ENCODE measurements at places on chromosomes 7 and 10. TPM values are rescaled to one million over a fixed set of nuclear protein-coding genes. Genes with fewer than 3 reads are reported as not detected.

Gene PAX4
- not detected for total RNA-seq

Gene FAM25C
- total RNA-seq = not detected

Gene XRCC2
- total RNA-seq = 20.6 TPM

Gene NPC1L1
- not detected for total RNA-seq

Gene PGAM1
- 582 TPM for total RNA-seq

Gene FAM237B
- total RNA-seq = not detected

Gene GIMAP8
- 9.9 TPM for total RNA-seq

Gene ELFN1
- not detected for total RNA-seq

DNA sequence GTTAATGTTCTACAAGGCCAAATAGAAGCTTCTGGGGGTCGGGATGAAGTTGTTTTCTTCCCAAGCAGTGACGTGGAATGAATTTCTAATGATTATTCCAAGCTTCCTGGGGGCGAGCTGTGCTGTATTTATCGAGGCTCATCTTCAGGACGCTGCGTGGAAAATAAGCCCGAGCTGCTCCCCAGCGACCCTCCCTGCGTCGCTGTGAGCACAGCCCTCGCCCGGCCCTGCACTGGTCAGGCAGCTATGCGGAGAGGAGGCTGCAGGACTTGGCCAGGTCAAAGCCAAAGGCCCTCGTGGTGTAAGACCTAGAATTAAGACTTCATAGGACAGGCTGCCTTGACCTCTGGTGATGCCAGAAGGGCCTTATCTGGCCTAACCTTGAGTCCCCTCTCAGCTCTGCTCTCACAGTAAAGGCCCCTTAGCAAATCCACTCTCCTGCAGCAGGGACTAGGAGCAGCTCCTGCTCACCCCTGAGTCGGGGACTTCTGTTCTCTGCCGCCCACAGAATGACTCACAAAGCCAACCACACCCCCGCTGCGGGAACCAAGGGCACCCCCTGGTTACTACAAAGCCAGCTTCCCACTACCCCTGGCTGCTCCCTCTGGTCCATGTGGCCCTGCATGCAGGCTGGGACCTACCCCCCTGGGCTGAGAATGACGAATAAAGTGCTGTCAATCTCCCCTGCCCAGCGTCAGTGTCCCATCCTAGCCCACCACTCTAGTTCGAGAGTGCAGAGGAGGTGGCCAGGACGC, 501.6 kb downstream of the TCERG1L start:
- peak; percentile 21 for DNase-seq

- no peak for DNase-seq
Measured at GRCh38 chr10:74598891-74599566, 227.4 kb upstream of the KAT6B start.

DNA sequence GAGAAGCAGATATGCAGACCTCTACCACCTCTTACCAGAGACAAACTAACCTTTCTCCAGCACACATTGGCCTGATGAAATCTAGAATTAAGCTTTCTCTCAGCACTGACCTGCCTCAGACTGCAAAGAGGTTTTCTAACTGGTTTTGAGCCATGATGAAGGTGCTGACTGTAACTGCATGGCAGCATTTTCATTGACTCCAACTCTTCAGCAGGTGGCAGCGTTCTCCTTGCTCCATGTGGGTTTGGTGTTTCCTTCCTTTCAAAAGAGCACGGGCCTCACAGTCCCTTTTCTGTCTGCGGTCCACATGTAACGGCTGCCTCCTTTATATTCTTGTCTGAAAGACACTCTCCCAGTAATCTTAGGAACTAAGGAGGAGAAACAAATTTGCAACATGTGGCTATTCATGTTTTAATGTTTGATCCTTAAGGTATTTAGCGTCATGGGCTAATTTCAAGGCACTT, 12.6 kb downstream of the KLLN start:
- peak; percentile 70 for DNase-seq

GRCh38 chr10:44240584-44241205, 144.2 kb downstream of the CXCL12 start:
- no peak for DNase-seq

- no peak for DNase-seq
Measured at GRCh38 chr7:50687575-50688225, 95.0 kb downstream of the GRB10 start.

DNA sequence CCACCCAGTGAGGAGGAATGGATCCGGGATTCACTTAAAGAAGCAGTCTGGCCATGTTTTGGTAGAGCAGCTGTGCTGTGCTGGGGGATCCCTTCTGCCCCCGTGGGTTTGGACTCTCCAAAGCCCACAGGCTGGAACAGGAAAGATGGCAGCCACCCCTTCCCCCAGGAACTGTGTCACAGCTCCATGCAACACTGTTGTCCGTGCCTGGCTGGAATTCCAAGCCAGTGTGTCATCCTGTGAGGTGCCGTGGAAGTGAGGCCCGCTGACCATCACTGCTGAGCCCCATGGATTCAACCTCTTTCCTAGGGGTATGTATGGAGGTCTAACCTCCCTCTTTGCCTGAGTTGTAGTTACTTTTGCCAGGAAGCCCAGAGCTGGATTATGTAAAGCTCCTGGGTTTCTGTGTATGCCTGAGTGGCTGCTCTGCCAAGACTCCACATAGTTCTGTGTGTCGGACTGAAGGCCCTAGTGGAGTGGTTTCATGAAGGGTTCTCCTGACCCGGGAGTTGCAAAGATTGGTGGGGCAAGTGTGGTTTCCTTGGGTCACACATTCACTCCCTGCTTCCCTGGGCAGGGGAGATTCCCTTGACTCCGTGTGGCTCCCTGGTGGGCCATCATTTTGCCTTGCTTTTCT, 35.1 kb upstream of the PCGF5 start:
- no peak for DNase-seq

DNA sequence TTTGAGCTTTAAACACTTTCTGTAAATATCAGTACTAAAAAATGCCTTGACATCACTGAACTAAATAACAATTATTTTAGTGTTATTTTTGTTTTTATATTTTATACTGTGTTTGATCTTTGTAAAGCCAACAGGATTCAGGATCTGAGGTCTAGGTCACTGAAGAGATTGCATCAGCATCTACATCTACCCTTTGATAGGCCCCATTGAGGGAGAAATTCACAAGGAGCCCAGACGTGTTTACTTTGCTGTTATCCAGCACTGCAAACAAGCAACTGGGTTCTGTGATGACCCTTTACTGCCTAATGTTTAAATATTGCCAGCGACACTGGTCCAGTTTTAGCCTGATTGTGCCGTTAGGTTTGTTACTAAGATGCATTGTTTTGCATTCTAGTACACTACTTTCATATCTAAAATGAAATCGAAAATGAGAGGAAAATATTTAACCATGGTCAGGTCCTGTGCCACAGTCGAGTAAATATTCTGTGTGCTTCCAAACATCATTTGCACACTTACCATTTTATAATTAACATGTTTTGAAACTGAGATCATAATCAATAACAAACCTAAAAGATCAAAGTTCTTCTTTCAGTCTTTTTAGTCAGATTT, 48.7 kb downstream of the SP8 start:
- DNase-seq = no peak

DNA sequence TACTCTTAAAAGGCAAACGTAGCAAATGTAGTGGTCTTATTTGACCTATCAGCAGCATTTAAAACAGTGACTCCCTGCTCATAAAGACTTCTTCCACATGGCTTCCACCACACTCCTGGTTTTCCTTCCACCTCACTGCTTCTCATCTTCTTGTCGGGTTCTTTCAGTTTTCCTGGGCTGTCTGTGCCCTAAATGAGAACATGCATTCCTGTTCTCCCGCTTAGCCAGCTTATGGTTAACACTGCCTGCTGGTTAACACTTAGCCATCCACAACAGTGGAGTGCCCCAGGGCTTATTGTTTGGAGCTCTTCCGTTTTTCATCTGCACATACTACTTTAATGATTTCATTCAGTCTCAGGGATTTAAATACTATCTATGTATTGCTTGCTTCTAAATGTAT, 34.3 kb upstream of the EXOC6 start:
- DNase-seq = no peak

GRCh38 chr7:27064661-27065060, 31.1 kb downstream of the HOXA1 start:
- no peak for DNase-seq

DNA sequence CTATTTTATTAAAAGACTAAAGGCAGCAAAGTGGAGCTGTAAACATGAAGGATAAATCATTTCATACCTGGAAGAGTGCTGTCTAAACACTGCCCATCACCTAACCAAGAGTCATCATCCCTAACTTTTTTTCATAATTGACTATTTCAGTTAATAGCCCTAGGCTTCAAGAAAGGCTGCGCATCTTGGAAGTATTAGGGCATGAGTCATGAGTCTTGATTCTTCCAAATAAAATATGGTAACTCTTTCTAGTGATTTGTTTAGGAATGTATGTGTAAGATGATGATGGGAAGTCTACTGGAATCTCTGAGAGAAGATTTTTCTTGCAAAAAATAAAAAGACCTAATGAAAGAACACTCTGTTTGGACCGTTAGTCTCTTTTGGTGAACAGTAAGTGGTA, 207.7 kb upstream of the AHR start:
- DNase-seq = no peak

GRCh38 chr10:14539176-14539575, 208.5 kb upstream of the FRMD4A start:
- no peak for DNase-seq

DNA sequence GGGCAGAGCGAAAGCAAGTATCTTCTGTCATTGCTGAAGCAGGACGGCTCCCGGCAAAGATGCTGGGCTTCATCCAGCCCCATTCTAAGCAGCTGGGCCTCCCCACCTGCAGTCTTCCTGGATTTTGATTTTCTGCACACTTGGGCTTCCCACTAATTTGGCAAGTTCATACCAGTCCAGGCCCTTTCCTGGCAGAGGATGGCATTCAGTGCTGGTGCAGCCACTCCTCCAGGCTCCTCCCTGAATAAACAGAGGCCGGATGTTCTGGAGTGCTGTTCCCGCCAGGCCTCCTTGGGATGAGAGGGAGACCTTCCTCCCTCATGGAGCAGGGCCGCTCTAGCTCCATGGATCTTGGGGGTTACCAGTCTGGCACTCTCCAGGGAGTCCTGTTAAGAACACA, 3.4 kb downstream of the BAG3 start:
- no peak for DNase-seq

- peak; percentile 8 for DNase-seq
Measured at GRCh38 chr10:47453141-47454007, 30.5 kb downstream of the ANXA8 start.

GRCh38 chr7:303425-303824, 13.5 kb downstream of the FOXL3 start:
- no peak for DNase-seq

DNA sequence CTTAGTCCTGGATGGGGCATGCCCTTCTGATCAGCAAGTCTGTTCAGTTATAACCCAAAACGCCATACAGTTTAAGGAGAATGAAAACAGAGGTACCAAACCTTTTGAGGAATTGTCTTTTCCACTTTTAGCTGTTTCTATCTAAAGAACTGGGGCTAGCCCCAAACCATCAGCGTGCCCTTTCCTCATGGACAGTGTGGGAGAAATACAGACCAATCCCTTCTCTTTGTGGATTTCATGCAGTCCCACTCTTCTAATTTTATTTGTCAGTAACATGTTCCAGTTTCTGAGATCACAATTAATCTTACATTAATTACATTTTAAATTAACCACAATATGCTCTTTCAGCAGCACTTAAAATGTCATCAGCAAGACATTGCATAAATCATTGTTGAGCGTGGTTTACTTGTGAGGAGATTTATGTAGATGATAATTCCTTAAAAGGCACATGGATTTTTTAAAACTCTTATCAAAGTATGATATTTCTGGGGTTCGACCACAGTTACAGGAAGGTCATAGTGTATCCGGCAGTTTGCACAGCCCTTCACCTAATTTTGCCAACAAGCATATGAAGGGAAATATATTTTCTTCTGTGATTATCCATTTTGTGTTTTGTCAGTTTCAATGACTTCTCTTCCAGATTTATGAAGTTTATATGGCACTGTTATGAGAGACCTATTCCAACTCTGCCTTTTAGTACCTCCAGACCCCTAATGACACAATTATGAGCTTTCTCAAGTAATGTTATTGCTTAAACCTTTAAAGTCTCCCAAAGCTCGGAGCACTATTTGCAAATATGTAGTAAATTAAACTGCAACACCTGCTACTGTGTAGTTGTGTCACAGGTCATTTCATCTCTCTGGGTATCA, 868.4 kb upstream of the C7orf33 start:
- no peak for DNase-seq

DNA sequence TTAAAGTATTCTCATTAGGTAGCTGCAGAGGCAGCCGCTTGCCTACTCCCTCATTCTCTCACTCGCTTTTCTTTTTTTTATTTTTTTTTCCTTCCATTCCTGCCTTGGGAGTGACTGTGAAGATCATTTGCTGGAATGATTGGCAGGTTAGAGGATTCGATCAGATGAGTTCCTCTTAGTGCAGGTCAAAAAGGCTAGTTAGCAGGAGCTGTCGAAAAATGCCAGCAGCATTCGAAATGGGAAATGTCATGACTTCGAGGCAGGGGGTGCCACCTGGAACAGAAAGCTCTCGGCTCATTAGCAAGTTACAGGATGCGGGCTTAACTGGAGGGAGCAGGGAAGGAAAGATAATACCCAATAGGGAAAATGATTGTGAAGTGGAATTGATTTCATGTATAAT, 137.5 kb upstream of the FZD1 start:
- DNase-seq = no peak

GRCh38 chr10:37754538-37755323, 102.7 kb downstream of the ZNF248 start:
- DNase-seq = no peak

DNA sequence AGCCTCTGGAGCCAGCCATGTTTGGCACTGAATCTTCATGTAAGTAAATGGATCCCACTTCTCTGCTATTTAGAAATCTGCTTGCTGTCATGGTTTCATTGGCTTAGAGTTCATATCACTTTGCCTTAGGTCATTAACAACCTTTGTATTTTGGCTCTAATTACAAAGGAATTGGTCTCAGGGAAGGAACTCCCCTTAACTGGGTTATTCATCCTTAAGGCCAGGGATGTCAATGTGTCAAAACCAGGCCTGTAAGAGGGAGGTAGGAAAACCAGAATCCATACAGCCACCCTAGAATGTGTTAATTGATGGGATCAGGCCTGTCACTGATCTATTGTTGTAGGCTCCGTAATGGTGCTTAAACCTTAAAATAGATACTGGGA, 67.3 kb downstream of the ST7 start:
- no peak for DNase-seq

DNA sequence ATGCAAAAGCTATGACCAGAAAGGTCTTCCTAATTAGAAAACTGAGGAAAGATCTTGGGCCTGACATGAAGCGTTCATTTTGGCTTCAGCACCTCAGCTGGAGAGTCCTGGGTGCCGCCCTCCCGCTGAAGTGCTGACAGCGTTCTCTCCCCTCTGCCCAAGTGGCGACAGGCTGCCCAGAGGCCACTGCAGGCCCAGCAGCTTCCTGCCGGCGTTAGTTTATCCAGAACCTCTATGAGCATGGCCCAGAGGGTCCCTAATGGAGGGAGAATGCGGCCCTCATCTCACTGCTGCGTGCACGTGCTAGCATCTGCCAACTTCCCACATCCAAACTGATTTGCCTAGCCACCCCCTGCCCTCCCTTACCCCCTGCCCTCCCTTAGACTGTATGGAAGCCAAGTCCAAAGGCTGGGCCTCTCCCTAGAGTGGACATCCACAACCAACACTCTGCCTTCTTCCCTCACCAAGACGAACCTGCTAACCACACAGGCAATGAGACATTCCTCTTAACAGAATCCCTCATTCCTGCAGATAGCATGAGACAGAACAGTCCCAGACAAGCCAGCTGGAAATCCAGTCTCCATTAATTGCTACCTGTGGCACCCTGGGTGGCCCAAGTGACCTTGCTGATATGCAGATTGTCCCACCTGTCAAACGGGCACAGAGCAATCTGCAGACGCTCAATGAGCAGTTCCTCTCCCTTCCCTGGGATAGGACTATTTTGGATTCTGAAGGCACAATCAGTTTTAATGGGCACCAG, 108.4 kb downstream of the C10orf90 start:
- no peak for DNase-seq
